ENCODE measurements at places on chromosomes 4 and X. TPM values are rescaled to one million over a fixed set of nuclear protein-coding genes. Genes with fewer than 3 reads are reported as not detected.

The FAM9B gene
- not detected for total RNA-seq

The LANCL3 gene
- 3.4 TPM for total RNA-seq

The VCX3B gene
- not detected for total RNA-seq

- H3K27me3 ChIP-seq: no peaks in the 10 kb centered on the region
- peak overlapping the region; percentile 100 for H3K4me3 ChIP-seq
- DNase-seq: no peak
- no peaks in the 10 kb centered on the region for H3K36me3 ChIP-seq
Observed at GRCh38 chr4:159105761-159106243, 2.9 kb downstream of the RAPGEF2 start.

- no peaks in the 10 kb centered on the region for H3K27me3 ChIP-seq
- H3K4me1 ChIP-seq: no peaks in the 10 kb centered on the region
- H3K27ac ChIP-seq: no peak overlapping the region
- H3K36me3 ChIP-seq: no peaks in the 10 kb centered on the region
Observed at GRCh38 chr4:86098691-86099090, 261.2 kb downstream of the MAPK10 start.

DNA sequence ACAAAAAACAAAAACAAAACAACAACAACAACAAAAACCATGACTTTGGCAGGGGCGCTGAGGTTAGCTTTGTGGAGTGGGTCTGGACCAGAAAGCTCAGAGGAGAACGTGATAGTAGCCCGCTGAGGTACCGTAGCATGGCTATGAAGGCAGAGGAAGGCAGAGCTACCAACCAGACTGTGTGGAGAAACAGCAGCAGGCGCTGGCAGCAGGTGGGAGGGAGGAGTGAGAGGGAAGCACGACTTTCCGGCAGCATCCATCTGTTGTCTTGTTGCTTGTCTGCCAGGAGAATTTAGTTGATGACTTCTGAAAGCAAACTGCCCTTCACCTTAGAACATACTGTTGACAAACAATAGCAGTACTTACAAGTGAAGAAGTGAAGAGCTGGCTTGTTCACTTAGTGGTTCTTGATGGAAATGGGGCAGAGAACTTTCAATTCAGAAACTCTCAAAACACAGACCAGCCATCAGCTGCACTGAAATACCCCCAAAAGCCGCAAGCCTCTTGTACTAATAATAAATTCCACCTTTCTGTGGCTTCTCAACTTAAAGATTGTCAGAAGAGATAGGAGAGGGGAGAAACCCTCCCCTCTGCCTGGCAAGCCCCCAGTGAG is 447.2 kb downstream of the SLITRK2 start:
- no peak overlapping the region for H3K4me3 ChIP-seq
- no peak for DNase-seq
- H3K4me1 ChIP-seq: no peaks in the 10 kb centered on the region
- no peaks in the 10 kb centered on the region for H3K36me3 ChIP-seq
- no peak overlapping the region for H3K27ac ChIP-seq
- H3K27me3 ChIP-seq: no peaks in the 10 kb centered on the region

GRCh38 chr4:3321295-3321889 is 28.6 kb downstream of the RGS12 start:
- no peaks in the 10 kb centered on the region for H3K36me3 ChIP-seq
- no peaks in the 10 kb centered on the region for H3K27me3 ChIP-seq
